ENCODE measurements at places on chromosomes 1 and 21.

DNA sequence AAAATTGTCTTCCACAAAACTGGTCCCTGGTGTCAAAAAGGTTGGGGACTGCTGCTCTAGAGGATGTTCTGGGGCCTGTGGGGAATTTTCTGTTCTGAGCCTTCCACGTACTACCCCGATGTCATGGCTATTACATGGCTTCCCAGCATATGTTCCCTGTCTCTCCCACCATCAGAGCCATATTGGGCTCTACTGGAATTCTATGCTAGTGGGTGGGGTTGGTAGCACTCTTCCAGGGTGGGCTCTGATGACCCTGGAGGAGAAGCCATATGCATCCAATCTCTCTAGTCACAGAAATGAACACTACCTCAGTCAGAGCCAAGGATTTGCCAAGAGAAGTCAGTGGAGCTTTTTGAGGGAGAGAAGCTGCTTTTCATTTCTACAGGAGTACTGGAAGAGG lies 47.9 kb downstream of the SRRM1 start:
- DNase-seq, result no peak

DNA sequence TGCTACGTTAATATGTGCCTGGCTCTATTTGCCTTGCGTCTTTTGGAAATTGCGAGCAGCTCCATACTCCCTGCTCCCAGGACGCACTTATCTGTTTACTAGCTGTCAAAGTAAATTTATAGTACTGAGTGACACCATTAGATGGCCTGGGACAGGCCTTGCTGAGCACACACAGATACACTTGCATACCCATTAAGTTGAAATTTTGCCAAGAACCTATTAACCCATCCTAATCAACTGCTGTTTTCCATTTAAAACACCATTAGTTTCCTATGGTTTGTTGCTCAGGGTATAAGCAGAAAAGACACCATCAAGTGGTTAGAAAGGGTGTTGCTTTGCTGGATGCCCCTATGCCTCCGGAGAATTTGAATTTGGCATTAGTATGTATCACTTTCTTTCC lies 187.3 kb downstream of the SLC44A5 start:
- no peak for DNase-seq

DNA sequence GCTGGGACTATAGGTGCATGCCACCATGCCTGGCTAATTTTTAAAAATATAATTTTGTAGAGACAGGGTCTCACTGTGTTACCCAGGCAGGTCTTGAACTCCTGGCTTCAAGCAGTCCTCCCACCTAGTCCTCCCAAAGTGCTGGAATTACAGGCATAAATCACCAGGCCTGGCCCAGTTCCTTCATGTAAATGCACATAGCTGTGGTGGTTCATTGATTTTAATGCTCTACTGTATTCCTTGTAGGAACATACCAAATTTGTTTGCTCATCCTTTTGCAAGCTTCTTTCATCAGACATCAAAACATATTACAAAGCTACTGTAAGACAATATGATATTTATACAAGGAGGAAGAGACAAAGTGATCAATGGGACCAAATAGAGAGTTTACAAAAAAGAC lies 237.5 kb upstream of the ESRRG start:
- DNase-seq, result no peak

DNA sequence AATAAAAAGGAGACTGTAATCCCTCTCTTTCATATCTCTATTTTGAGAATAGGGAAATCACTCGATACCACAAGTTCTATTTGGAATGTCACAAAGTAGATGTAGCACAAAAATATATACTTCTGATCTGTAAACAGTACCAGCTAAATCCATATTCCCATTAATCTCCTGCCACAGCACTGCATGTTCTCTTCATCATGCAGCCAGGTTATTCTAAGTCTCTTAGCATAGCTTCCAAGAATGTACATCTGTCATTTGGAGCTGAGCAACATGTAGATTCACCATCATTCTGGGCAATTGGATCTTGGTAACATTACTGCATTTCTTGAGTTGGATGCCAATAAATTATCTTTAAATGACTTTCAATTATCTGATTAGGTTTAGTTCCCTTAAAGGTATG lies 1874.5 kb downstream of the MRPL39 start:
- DNase-seq, result no peak

- DNase-seq, result no peak
Measured at GRCh38 chr21:44710294-44710665, 1.1 kb downstream of the TSPEAR start.

DNA sequence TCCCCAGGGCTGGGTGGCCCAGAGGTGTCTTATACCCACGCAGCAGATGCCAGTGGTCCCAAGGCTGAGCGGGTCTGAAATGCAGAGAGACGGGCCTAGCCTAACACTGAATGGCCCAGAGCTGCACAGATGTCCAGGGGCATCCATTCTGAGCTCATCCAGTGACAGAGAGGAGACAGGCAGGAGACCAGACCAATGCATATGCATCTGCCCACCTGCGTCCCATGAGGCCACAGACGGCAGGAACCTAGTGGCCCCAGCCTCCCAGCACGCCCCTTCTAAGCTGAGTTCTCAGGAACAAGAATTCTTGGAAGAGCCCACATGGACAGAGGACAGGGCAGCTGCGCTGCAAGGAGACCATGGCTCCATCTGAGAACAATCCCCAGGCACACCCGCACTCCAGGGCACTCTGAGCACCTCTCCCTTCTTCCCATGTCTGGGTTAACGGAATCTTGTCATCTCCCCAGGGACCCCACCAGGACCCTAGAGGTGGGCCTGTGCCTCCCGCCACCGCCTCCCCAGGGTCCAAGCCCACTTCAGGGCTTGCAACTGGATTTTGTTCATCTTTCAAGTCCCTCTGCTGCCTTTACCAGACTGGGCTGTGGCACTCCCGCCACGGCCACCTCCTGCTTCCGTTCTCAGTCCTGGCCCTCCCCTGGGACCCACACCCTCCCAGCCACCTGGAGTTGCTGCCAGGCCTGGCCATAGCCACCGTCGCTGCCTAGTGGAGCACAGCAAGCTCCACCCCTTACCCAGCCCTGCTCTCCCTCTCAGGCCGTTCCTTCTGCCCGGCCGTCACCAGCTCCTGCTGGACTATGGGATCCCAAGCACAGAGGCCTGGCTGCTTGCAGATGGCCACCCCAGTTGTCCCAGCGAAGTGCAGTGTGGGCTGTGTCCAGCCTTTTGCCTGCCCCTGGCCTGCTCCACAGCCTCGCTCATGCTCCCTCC lies 3.3 kb downstream of the WNT3A start:
- no peak for DNase-seq

- DNase-seq, result no peak
Measured at GRCh38 chr1:229478852-229479251, 29.3 kb downstream of the NUP133 start.

- no peak for DNase-seq
Measured at GRCh38 chr1:2951856-2952255, 69.4 kb upstream of the ACTRT2 start.

DNA sequence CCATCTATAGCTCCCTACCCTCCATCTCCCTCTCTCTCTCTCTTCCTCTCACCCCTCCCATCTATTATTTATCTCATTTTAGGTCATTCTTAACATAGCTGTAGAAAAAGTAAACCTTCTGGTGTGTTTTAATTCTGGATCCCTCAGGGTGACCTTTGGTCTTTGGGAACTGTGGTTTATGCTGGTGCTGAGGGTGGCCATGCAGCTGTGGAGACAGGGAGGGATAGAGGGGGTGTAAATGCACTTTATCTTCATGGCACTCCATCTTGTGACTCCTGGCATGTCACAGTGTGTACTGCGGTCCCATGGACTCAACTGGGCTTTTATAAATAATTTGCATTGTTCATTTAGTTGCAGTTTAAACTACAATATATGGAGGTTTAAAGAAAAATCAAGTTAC lies 50.2 kb upstream of the RUNX1 start:
- DNase-seq, result no peak

- no peak for DNase-seq
Measured at GRCh38 chr21:38355992-38356781, 99.4 kb downstream of the KCNJ15 start.

GRCh38 chr1:180614730-180615129 lies 17.1 kb upstream of the XPR1 start:
- DNase-seq, result no peak

GRCh38 chr1:84479998-84480397 lies 932 bp downstream of the RPF1 start:
- DNase-seq, result no peak

- DNase-seq, result no peak
Measured at GRCh38 chr1:147077936-147078605, 94.2 kb downstream of the PRKAB2 start.

DNA sequence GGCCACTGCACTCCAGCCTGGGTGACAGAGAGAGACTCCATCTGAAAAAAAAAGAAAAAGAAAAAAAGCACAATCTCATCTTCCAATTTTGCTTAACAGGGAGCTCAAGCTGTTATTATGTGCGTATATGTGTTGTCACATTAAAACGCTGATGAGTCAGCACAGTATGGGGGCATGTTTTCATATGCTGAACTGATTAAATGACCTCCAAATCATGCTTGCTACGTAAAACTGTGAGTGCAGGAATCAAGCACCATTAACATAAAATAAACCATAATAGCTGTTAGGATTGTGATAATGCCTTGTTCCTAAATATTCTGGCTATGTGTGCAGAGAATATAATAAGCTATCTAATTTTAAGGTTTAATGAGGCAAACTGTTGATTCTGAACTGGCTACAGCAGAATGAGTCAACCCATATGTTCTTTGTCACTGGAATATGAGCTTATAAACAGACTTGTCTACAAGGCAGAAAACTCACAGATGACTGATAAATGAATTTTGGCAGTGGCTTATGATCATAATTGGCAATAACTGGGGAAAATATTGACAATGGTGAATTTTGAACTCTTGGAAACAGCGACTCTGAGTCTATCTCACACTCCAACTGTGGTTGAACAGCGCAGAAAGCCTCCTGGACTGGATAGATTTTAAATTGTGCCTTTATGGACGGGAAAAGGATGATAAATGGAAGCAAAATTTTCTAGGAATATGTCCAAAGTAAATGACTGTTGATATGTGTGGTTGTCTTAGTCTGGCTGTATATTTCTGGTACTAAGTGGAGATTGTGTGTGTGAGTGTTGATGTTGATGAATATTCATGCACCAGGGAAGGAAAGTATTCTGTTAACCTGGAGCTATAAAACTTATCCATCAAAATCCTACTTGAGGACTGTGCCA lies 75.5 kb downstream of the VCAM1 start:
- DNase-seq, result no peak
